ENCODE measurements at places on chromosomes 4 and X. TPM values are rescaled to one million over a fixed set of nuclear protein-coding genes. Genes with fewer than 3 reads are reported as not detected.

- ATAC-seq, result no peak
Observed at GRCh38 chrX:41688156-41688555, 617 bp upstream of the GPR34 start.

- ATAC-seq, result no peak
Observed at GRCh38 chr4:173291899-173292298, 42.3 kb downstream of the HMGB2 start.

DNA sequence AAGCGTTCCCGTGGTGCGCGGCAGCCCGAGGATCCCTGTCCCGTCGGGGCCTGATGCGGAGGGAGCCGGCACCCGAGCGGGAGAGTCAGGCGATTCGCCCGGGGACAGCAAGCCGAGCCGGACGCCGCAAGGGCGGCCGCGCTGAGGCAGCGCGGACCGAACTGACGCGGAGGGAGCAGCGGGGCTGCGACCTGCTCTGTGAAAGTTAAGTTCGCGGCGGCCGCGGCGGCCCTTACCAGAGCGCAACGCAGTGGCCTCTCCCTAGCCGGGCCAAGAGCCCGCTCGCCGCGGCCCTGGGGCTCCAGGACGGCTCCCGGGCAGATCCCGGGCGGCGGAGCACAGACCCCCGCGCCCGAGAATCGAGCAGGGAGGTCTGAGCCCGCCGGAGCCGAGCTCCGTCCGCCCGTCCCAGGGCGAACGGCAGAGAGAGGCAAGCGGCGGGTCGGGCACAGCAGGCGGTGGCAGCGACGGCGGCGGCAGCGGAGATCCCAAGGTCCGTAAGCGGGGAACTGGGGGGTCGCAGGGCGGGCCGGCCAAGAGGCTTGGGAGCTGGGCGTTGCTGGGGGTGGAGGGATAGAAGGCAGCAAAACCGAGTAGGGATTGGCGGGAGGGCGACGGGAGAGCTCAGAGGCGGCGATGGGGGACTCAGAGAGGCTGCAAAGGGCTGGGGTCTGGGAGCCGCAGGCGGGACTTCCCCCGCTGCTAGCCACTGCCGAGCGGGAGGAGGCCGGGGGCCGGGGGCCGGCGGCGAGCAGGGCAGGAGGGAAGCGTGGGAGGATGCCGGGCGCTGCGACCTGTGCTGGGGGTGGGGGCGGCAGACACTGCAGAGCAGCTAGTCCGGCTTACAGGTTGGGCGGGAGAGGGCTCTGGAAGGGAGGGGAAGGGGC, 1.0 kb downstream of the GPR50 start:
- peak; percentile 17 for ATAC-seq

DNA sequence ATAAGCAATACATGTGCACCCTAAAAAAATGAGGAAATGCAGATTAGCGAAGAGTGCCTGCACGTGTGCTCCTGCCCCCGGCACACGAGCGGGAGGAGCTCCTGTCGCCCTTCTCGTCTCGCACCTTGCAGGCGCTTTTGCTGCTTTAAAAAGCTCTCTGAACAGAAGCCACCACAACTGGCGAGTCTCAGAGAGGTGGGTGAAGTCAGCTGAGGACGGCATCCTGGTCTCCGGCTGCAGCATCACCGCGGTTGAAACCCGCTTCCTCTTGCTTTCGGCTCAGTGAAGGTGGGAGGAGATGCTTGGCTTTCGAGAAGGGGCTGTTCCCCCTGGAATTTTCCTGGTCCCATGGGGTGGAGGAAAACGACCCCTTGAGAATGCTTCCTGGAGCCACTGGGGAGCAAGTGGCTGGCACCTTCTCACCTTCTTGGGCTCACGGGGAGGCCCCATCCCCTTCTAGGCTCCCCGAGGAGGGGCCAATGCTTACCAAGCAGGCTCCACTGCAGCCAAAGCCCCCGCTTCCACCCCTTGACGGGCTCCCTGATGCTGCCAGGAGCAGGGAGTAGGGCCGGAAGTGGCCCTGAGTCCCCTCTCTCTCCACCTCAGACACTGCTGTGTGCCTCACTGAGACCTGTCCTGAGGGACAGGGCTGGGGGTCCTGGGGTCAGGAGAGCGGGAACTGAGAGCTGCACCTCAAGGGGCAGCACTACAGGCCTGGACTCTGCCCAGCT, 29.2 kb upstream of the MXD4 start:
- ATAC-seq, result peak; percentile 14

DNA sequence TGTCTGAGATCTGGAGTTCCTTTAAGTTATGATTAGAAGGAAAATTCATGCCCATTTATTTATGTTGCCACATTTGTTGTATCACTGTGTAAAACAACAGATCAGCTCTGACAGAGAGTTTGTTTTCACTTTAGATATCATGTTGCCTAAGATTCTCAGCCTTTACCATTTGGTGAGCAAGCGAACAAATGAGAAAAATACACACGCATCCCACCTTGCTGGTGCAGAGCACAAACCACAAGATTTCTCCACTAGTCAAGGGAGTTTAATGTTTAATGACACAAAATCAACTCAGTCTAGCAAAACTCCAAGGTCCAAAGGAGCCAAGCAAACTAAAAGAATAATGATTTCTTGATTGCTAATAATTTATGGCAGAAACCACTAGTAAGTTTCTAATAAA, 27.7 kb downstream of the FGF5 start:
- ATAC-seq, result no peak

The BEX3 gene
- 46.9 TPM for total RNA-seq

The WFS1 gene
- total RNA-seq, result 3.7 TPM

The CDS1 gene
- 19.6 TPM for total RNA-seq

The IL2 gene
- not detected for total RNA-seq
